ENCODE measurements at places on chromosomes 2 and 18. TPM values are rescaled to one million over a fixed set of nuclear protein-coding genes. Genes with fewer than 3 reads are reported as not detected.

Gene ACTG2
- not detected for total RNA-seq

Gene RNF152
- not detected for total RNA-seq

Gene MC4R
- total RNA-seq, result not detected

DNA sequence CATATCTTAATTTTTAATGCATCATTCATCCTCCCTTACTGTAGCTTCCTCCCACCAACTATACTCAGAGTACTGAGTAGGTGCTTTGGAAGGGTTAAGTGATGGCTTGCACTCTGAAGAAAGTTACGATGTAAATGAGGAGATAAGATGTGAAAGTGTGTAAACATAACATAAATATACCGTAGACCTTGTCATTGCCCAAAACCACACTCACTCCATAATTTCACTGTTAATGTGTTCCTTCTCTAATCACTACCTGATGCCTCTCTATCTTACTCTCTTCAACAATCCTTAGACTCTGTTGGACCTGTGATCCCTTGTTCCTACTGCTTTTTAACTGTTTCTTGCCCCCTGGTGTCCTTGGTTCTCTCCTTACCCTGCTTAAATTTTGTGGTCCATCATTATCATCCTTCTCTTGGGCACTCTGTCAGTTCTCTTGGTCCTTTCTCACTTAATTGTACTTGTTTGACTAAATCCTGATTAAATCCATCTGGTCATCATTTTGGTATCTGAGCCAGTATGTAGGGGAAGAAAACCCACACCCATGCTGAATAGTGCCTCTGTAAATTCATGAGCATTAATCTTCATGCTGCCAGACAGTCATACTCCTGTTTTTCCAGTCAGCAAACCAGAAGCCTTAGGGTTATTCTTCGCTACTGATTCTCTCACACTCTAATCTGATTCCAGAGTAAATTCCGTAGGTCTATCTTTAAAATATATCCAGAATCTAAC is 45.0 kb downstream of the PMS1 start:
- no peak overlapping the region for H3K27ac ChIP-seq
- no peaks in the 10 kb centered on the region for H3K27me3 ChIP-seq
- no peak for DNase-seq
- H3K36me3 ChIP-seq, result peaks cover 19% of the 10 kb centered on the region
- no peak overlapping the region for H3K4me3 ChIP-seq
- no peaks in the 10 kb centered on the region for H3K4me1 ChIP-seq

DNA sequence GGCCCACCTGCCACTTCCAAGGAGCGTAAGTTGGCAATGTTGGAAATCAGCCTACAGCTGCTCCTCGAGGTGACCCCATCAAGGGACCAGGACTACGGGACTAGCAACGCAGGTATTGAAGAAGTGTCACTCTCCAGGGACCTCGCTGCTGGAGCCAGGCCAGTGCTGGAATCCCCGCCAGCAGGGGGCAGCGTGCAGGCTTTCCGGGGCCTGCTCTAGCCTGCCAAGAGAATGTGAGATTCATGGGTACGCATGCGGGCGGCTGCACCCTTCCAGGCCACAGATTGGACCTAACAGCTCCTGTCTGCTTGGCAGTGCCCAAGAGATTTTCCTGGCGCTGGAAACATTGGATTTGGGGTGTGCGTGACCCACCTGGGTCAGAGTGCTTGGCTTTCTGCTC is 182.8 kb upstream of the RAB12 start:
- DNase-seq, result peak; percentile 23
- no peak overlapping the region for H3K4me3 ChIP-seq
- no peaks in the 10 kb centered on the region for H3K36me3 ChIP-seq
- H3K27ac ChIP-seq, result no peak overlapping the region
- no peaks in the 10 kb centered on the region for H3K4me1 ChIP-seq
- no peaks in the 10 kb centered on the region for H3K27me3 ChIP-seq

GRCh38 chr2:188684795-188685194 is 289.4 kb upstream of the COL3A1 start:
- no peak overlapping the region for H3K27ac ChIP-seq
- no peak overlapping the region for H3K4me3 ChIP-seq
- DNase-seq, result no peak
- no peaks in the 10 kb centered on the region for H3K4me1 ChIP-seq
- H3K27me3 ChIP-seq, result no peaks in the 10 kb centered on the region

DNA sequence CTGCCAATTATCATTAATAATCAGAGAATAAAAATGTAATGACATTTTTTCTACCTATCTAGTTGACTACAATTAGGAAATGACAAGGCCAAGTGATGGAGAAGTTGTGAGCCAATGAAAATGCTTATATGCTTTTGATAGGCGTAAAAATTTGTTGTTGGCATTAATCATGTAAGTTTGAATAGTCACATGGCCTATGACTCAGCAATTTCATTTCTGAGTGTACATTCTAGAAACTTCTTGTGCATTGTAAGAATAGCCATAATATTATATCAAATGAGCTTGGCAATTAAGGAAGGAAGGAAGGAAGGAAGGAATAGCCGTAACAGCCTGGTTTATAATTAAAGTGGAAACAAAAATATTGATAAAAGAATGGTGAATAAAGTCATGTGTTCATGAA is 179.9 kb downstream of the PTH2R start:
- H3K27ac ChIP-seq, result no peak overlapping the region
- H3K4me1 ChIP-seq, result no peaks in the 10 kb centered on the region
- H3K27me3 ChIP-seq, result no peaks in the 10 kb centered on the region
- no peaks in the 10 kb centered on the region for H3K36me3 ChIP-seq
- H3K4me3 ChIP-seq, result no peak overlapping the region

DNA sequence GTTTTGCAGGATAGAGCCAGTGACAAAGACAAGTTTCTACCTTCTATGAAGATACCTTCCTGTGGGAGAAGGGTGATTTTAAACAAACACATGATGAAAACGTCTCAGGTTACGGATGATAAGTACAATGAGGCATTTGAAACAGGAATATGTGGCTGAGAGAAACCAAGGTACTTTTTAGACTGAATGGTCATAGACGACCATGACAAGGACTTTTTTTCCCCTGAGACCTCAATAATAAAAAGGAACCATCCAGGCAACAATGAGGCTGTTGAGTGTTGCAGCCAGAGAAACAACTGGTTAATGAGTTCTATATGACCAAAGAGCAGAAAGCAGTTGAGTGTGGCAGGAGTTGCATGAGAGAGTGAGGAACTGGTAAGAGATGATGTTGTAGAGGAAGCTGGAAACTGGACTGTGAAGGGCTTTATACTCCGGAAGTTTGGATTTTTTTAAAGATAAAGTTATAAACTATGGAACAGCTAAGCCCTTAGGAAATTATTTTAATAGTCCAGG is 306.1 kb upstream of the CYRIA start:
- no peaks in the 10 kb centered on the region for H3K36me3 ChIP-seq
- no peaks in the 10 kb centered on the region for H3K4me1 ChIP-seq
- H3K27me3 ChIP-seq, result no peaks in the 10 kb centered on the region
- no peak overlapping the region for H3K27ac ChIP-seq
- DNase-seq, result no peak

- H3K36me3 ChIP-seq, result peaks cover 18% of the 10 kb centered on the region
- H3K4me3 ChIP-seq, result no peak overlapping the region
- no peak for DNase-seq
- H3K4me1 ChIP-seq, result peaks cover 8% of the 10 kb centered on the region
Measured at GRCh38 chr2:195674491-195675221, 17.6 kb downstream of the SLC39A10 start.

DNA sequence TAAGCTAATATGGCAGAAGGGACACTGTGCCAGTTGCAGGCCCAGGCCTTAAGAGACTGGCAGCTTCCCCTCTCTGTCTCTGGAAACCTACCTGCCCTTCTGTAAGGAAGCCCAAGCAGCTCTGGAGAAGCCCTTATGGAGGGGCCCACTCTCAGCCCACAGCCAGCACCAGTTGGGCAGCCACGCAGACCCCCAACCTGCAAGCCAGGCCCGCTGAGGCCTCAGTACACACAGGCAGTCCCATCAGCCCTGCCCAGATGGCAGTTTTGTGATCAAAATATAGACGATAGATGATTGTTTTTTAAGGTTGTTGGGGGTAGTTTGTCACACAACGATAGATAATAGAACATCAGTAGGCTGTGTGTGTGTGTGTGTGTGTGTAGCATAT is 36.8 kb upstream of the ALPP start:
- no peaks in the 10 kb centered on the region for H3K36me3 ChIP-seq
- DNase-seq, result no peak
- no peak overlapping the region for H3K4me3 ChIP-seq
- no peak overlapping the region for H3K27ac ChIP-seq
- H3K27me3 ChIP-seq, result peaks cover 4% of the 10 kb centered on the region
- H3K4me1 ChIP-seq, result peaks cover 2% of the 10 kb centered on the region

DNA sequence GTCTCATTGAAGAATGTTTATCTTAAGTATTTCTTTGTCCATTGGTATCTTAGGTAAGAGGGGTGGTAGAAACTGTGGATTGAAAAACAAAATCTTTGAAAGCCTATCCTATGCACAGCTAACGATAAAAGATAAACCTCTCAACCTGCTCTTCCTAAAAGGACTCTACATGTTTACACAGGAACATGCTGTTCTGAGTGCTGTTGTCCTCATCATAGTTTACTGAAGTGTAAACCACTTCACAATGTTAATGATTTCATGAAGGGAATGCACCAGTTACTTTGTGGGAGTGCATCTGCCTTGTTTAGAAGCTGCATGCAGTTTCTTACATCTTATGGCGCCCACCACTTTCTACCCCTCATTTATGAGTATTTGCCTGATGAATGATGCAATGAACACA is 1.2 kb downstream of the ACMSD start:
- peaks cover 13% of the 10 kb centered on the region for H3K27me3 ChIP-seq
- no peak overlapping the region for H3K4me3 ChIP-seq
- H3K27ac ChIP-seq, result no peak overlapping the region
- DNase-seq, result no peak

DNA sequence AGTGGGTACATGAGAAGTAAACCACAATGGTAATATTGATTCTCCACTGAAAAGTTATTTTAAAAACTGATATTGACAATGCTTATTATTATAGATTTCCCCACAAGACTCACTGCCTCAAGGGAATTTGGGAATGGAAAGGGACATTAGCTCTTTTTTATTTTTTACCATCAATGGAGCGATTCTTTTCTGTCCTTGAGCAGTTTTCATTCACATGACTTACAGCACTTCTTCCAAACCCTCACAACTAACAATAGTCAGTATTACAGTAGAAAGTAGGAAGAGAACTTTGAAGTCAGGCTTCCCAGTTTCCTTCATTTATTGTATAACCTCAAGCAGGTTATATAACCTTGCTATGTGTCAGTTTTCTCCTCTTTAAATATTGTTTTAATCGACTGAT is 4.3 kb upstream of the UNC80 start:
- no peak overlapping the region for H3K27ac ChIP-seq
- H3K27me3 ChIP-seq, result peaks cover 10% of the 10 kb centered on the region
- H3K36me3 ChIP-seq, result no peaks in the 10 kb centered on the region
- H3K4me1 ChIP-seq, result no peaks in the 10 kb centered on the region
- no peak for DNase-seq

DNA sequence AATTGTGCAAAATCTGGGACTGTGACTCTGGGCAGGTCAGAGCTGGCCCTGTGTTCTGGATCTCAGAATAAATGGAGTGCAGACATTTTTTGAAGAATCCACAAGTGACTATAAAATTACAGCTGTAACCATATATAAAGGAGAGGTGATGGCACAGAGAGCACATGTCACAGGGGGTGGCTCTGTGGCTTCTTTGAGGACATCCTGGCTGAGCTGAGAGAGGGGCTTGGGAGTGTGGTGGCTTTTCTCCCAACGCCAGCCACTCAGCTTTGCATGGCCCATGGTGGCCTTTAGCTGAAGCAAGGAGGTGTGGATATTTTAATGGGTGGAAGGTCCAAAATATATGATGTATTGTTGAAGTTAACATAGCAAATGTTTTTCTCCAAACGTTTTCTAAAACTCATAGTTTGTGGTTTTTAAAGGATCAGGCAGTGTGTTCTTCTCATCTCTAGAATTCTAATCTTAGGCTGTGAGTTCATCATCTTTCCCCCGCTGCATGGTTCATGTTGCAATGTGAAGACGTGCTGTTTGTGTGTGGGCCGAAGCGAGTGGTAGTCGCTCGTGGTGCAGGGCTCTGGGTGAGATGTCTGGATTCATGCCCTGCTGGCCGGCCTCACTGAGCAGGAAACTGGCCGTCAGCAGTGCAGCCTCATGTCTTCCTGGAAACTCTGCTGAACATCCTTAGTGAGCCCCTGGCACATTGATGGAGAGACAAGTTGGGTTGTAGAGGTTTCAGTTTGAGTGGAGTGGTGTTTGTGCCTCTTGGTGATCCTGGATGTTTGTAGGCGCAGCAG is 109.9 kb downstream of the ZNF236 start:
- H3K4me1 ChIP-seq, result peaks cover 5% of the 10 kb centered on the region
- H3K4me3 ChIP-seq, result no peak overlapping the region
- no peak for DNase-seq
- H3K27ac ChIP-seq, result no peak overlapping the region
- H3K27me3 ChIP-seq, result no peaks in the 10 kb centered on the region

DNA sequence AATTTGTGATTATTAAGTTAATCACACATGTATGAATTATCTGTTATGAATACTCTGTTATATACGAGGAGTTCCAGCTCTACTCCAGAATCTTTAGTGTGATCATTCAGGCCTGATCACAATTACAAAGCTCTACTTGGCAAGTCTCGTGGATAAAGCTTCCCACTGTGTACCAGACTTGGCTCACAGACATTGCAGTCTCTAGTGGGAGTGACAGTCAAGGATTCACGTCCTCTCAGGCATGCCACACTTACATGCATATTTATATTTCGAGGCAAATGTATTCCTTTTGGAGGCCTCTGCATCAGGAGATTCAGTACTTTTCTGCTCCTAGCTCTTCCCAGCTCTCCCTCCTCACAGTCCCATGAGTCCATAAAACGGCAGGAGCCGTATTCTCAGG is 403.4 kb upstream of the CDH7 start:
- H3K36me3 ChIP-seq, result no peaks in the 10 kb centered on the region
- no peak overlapping the region for H3K4me3 ChIP-seq

GRCh38 chr2:41830600-41830999 is 217.2 kb upstream of the PKDCC start:
- no peaks in the 10 kb centered on the region for H3K4me1 ChIP-seq
- H3K27ac ChIP-seq, result no peak overlapping the region
- no peaks in the 10 kb centered on the region for H3K36me3 ChIP-seq
- H3K27me3 ChIP-seq, result peaks cover 15% of the 10 kb centered on the region
- no peak for DNase-seq

- H3K27ac ChIP-seq, result no peak overlapping the region
- no peaks in the 10 kb centered on the region for H3K36me3 ChIP-seq
- peaks cover 6% of the 10 kb centered on the region for H3K4me1 ChIP-seq
- no peak overlapping the region for H3K4me3 ChIP-seq
Measured at GRCh38 chr2:37838541-37839167, 86.4 kb upstream of the RMDN2 start.

- H3K27ac ChIP-seq, result no peak overlapping the region
- H3K4me1 ChIP-seq, result peaks cover 8% of the 10 kb centered on the region
- H3K36me3 ChIP-seq, result no peaks in the 10 kb centered on the region
- peak; percentile 47 for DNase-seq
- peaks cover 23% of the 10 kb centered on the region for H3K27me3 ChIP-seq
- H3K4me3 ChIP-seq, result peak overlapping the region; percentile 55
Measured at GRCh38 chr18:70464343-70465114, 175.7 kb downstream of the SOCS6 start.
